Esophagus squamous epithelium (tissue), 5 donors: ENCODE measurements at places on chromosomes 6 and 20.

DNA sequence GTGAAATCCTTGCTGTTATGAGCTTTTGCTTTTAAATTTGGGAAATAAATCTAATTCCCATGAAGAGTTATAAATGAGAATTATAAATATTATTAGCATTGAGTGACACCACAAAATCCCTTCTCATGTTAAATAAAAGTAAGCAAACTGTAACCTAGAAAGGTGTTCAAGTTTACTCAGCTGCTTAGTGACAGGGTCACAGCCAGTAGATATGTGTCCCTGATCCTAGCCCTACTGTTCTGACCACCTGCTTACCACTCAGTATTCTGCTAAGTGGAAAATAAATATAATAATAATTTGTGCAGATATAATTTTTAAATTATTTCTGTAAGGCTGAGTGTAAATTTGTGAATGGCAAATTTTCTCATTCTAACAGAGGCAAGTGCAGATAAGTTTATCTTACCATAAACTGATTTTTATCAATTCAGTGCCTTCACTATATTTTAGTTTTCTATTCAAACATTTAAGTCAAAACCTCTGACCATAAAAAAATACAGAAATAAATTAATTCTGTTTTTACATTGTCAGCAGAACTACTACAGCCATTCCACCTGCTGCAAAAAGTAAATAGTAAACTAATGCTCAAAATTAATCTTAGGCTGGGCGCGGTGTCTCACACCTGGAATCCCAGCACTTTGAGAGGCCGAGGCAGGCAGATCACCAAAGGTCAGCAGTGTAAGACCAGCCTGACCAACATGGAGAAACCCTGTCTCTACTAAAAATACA lies 118.2 kb downstream of the TENT5A start:
- DNase-seq: no peak

DNA sequence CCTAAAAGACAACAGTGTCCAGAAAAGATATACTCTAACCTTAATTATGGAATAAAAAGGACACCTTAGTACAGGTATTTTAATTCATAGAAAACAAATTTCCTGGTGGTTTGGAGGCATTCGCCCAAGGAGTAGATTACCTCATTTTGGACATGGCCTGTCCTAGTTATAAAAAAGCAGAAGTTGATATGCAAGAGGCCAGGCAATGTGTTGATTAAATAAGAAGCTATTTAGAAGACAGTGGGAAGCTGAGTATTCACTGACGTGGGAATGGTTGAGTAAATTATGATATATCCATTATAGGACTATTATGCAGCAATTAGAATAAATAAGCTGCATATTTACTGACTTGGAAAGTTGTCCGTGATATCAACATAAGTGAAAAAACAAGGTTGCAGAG lies 314.9 kb downstream of the ALDH8A1 start:
- no peak for DNase-seq

DNA sequence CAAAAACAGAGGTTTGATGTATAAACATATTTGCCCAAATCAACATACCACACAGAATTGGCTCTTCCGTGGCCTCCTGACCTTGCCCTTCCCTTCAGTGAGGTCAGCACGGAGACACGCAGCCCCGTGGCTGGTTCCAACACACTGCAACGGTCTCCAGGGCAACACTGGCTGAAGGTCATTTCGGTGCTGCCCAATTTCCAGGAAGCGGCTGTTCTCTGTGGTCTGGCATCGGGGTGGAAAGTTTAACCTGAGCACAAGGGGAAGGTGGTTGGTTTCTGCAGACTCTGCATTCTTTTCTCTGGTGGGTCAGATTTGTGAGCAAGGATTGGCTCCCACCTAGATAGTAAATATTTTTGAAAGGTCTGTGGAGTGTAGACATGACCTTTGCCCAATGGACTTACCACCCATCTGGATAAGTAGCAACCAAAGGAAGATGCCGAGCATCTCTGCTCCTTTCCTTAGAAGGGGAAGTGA lies 177.6 kb upstream of the PHACTR1 start:
- DNase-seq: no peak

GRCh38 chr6:13278164-13278563 lies 50.2 kb downstream of the TBC1D7 start:
- DNase-seq: no peak

- DNase-seq: no peak
These were observed 140.7 kb downstream of the ESR1 start for GRCh38 chr6:151948002-151948743.

GRCh38 chr20:57468523-57469417 lies 56.2 kb downstream of the CTCFL start:
- no peak for DNase-seq

GRCh38 chr20:6994452-6994851 lies 227.0 kb downstream of the BMP2 start:
- no peak for DNase-seq
